ENCODE measurements at places on chromosomes 2 and 18.

GRCh38 chr2:73868204-73868978 lies 24.4 kb upstream of the ACTG2 start:
- no peak for DNase-seq

- no peak for DNase-seq
Measured at GRCh38 chr18:47975105-47975504, 44.6 kb upstream of the SMAD2 start.

- peak; percentile 78 for DNase-seq
Measured at GRCh38 chr18:72762515-72763122, 105.2 kb downstream of the NETO1 start.

- DNase-seq: no peak
Measured at GRCh38 chr18:70107091-70107490, 98.4 kb downstream of the RTTN start.

GRCh38 chr2:80322311-80322920 lies 17.9 kb upstream of the LRRTM1 start:
- DNase-seq: no peak

GRCh38 chr2:125681976-125682805 lies 973.8 kb upstream of the GYPC start:
- DNase-seq: no peak

- no peak for DNase-seq
Measured at GRCh38 chr2:106342831-106343251, 125.4 kb downstream of the RGPD3 start.

GRCh38 chr2:112725545-112726457 lies 5.0 kb downstream of the NT5DC4 start:
- no peak for DNase-seq

DNA sequence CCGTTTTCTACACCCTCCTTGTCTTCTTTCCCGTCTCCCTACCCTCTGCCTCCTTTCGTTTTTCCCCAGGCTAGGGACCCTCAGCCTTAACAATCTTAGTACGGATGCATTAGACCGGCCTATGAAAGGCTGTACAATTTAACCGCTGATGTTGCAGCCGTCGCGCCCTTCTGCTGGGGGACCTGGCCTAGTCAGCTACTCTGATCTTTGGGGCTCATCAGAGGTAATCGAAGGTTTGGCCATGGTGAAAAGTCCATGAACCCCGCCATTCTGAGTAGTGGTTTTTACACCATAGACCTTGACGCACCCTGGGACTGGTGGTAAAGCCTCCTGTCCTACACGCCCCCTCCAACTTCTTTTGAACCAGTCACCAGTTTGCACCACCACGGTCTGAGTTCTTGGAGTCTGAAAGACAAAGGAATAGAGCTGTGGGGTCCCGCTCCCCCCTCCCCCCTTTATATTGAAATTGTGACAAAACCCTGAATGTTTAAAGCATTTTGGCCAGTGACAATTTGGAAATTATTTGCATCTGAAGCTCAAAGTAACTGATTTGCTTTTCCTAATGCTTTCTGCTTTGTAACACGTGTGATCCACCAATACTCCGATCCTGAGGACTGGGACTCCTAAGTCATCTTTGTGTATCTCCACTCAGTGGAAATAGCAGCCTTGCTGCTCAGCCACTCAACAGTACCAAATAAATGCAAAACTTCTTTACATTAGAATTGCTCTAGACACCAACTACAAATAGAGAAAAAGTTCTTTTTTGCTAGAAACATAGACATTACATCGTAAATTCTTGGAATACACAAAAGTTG lies 642 bp upstream of the SRSF7 start:
- DNase-seq: no peak

DNA sequence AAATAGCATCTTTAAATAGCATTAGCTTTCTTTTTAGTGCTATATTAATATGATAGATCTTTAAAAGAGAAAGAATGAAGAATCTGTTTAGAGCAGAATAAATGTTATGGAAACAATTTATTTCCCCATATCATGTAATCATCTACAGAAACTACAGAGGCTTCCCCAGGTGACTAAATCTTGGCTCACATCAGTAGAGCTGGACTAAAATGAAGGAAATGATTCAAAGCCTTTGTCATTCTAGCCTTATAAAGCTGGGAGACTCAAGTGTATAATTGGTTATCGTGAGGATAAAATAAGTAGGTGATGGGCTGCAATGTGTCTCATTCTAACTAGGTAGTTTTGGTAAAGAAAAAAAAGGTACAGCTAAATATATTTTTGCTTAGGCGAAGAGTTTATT lies 83.2 kb upstream of the UNC80 start:
- DNase-seq: no peak

DNA sequence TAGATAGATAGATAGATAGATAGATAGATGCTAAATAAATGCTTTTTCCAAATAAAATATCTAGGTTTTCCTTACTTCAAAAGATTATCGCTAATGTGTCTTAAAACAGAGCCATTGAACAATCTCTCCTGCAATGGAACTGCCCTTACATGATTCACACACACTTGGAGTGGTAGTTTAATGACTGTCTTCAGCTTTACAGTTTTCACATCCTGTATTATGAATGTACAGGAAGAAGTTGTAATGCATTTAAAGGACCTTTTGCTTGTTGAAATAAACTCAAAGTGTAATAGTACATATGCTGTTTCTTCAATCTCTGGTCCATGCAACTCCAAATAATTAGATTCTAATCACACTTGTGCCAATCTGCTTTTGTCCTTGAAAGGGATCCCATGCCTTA lies 797.6 kb upstream of the CDH2 start:
- no peak for DNase-seq

DNA sequence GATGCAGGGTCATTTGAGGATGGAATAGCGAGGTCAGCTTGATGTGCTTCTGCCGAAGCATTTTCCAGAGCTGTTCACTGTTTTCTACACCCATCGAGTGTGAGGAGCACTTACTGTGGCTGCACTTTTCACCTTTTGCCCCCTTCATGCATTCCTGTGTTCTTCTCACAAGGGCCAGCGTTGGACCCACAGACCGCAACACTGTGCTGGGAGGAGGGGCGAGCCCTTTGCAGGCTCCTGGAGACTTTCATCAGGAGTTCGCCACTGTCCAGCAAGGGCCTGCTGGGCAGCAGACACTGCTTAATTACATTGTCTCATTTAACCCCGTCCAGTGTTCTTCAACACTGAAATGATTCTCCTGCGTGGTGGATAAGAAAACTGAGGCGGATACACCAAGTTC lies 29.9 kb downstream of the CYP26B1 start:
- DNase-seq: no peak

- DNase-seq: no peak
Measured at GRCh38 chr2:73089270-73090030, 17.9 kb upstream of the SFXN5 start.

- DNase-seq: no peak
Measured at GRCh38 chr2:36658277-36658748, 38.2 kb upstream of the VIT start.

GRCh38 chr2:217142649-217143266 lies 282.9 kb upstream of the TNP1 start:
- peak; percentile 69 for DNase-seq

GRCh38 chr2:181036445-181036844 lies 56.0 kb downstream of the UBE2E3 start:
- no peak for DNase-seq

GRCh38 chr2:128261245-128262128 lies 57.2 kb downstream of the HS6ST1 start:
- no peak for DNase-seq

GRCh38 chr2:234095301-234095700 lies 44.8 kb downstream of the SPP2 start:
- DNase-seq: peak; percentile 69

GRCh38 chr2:144063602-144064001 lies 456.3 kb downstream of the ZEB2 start:
- no peak for DNase-seq

DNA sequence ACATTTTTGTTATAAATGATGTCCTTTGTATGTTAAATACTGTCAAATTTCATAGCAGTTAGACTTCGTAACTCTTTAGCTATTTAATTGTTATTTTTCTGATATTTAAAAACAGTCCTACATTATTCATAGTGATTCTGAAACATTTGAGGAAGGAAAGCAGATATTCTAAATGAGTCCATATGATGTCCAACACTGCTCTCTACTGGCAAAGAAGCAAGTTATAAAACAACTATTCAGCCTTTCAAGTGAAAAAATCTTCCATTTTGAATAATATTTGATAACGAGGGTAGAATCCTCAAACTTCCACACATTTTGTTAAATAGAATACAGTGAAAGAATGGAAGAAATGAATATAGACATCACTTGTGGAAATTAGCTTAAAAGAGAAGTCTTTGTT lies 220.8 kb downstream of the GULP1 start:
- peak; percentile 76 for DNase-seq

- DNase-seq: no peak
Measured at GRCh38 chr2:172092716-172093415, 7.6 kb downstream of the DLX1 start.

- no peak for DNase-seq
Measured at GRCh38 chr2:69340101-69340775, 46.8 kb downstream of the GFPT1 start.

DNA sequence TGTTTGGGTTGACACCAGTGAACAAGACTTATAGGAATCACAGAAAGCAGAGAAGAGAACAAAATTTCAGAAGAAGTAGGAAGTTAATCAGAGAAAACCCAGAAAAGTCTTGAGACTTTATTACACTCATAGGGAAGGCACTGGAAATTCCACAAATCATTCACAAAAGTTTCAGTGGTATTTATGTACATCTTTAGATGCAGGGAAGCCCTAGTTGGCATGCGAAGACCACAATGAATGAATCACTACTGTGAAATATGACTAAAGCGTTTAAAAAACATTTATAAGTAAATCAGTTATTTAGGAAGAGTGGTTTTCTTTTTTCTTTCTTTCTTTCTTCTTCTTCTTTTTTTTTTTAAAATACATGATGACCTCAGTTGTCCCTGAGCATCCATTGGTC lies 105.1 kb downstream of the NUP35 start:
- no peak for DNase-seq

- no peak for DNase-seq
Measured at GRCh38 chr2:46825231-46825938, 90.2 kb downstream of the MCFD2 start.

DNA sequence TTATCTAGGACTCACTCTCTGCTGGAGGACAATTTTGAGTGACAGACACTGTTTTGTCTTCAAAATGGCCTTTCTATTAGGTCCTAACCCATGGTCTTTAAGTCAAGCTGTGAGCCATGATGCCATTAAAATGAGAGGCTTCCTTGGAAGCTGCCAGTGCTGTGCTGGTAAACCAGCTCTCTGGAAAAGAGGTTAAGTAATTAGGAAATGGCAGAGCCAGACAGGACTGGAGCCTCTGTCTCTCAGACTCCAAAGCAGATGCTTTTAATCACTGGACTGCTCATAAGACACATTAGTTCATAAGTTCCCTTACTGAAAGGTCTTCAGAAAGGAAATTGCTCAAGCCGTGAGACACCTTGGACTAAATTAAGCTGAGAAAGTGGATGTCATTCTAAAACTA lies 25.8 kb upstream of the LHCGR start:
- DNase-seq: no peak

GRCh38 chr18:59387687-59388565 lies 28.9 kb upstream of the LMAN1 start:
- DNase-seq: no peak

DNA sequence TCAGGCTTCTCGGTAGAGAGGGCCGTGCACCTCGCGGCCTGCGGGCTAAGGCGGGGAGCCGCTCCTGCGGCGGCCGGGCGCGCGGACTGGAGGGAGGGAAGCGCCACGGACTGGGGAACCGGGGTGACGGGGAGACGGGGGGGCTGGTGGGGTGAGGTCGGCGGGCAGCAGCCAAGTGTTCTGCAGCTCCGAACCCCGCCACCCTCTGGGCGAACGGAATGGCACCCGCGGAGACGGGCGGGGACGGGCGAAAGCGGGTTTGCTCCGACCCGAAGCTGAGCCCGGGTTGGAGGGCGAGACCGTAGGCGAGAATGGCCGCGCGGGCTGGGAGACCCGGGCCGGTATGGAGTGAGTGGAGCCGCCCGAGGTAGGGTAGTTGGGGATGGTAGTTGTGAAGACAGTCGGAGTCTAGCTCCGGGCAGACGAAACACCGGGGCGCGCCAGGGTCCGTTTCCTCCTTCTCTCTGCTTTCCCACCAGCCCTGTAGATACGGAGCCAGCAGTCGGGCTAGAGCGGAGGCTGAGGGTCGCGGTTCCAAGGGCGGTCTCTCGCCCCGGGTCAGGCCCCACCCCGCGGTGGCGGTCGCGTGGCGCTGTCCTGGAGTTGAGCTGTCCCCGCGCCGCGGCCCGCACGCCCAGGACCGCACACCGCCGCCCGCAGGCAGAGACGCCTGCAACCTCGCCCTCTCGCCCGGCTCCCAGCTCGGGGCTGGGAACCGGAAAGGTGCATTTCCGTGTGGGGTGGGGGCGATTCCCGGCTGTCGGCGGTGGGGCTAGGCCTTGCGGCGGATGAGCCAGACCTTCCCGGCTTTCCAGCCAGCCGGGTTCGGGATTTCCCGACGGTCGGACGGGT lies 160.3 kb upstream of the SIX2 start:
- DNase-seq: peak; percentile 49

- DNase-seq: no peak
Measured at GRCh38 chr2:190978389-190979053, 35.5 kb downstream of the STAT1 start.

- DNase-seq: no peak
Measured at GRCh38 chr2:209973328-209973727, 29.1 kb upstream of the RPE start.

All from NCI-H2081 (cell line).